ENCODE measurements at places on chromosomes 1 and 21.
A peak's percentile ranks its signal among the peaks of the same experiment; 100 is the strongest.

DNA sequence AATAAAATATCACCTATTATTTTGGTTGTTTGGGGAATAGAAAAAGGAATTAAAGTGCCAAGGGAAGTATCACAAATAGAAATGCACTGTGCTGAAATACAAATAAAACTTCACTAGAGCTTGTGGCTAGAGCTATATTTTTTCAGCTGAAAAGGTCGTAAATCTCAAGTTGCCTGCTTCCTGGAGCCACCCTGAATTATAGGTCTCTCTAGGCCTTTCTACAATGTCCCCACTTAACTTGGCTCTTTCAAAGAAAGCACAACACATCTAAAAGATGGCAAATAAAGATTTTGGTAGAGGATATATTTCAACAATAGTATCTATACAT is 5.0 kb upstream of the RNF2 start:
- DNase-seq = no peak

- no peak for DNase-seq
These were observed 47.9 kb upstream of the RUNX1 start for GRCh38 chr21:35096959-35097358.

GRCh38 chr1:3762151-3762872 is 10.1 kb downstream of the CCDC27 start:
- no peak for DNase-seq

DNA sequence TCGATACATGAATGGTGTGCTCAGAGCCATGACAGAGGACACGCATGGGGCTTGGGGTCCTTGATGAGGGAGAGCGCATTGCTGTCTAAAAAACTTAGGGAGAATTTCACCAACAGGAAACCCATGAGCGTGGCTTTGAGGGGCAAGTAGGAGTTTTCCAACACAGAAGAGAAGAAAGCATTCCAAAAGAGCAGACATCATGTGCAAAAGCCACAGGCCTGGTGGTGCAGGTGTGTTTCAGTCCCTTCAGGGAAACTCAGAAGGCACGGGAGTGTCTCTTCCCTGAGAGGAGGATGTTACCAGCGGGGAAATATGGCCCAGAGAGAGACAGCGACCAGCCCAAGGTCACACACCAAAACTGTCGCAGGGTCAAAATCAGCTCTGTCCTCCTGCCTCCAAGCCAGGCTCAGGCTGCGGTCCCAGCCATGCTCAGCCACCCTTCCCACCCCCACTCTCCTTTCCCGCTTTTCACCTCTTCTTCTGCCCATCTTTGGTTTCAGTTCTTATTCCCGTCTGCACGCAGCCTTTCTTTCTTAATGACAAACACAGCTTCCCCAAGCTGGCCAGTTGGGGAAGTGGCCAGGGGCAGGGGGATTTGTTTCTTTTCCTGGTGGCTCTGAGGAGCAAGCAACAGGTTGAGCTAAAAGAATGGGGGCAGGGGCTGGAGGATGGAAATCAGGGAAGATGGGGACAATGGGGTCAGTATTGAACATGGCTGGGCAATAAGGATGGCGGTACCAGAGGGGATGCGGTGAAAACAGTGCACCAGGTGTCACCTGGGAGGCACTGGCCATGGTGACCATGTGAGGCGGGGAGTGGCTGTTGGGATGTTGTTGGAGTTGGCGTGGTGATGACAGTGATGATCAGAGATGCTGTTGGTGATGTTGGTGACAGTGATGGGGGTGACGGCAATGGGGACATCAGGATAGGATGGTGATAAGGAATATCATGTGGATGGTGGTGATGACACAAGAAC is 10.3 kb downstream of the LAPTM5 start:
- DNase-seq = no peak

- DNase-seq = no peak
These were observed 105.9 kb upstream of the SLC45A1 start for GRCh38 chr1:8211883-8212579.

DNA sequence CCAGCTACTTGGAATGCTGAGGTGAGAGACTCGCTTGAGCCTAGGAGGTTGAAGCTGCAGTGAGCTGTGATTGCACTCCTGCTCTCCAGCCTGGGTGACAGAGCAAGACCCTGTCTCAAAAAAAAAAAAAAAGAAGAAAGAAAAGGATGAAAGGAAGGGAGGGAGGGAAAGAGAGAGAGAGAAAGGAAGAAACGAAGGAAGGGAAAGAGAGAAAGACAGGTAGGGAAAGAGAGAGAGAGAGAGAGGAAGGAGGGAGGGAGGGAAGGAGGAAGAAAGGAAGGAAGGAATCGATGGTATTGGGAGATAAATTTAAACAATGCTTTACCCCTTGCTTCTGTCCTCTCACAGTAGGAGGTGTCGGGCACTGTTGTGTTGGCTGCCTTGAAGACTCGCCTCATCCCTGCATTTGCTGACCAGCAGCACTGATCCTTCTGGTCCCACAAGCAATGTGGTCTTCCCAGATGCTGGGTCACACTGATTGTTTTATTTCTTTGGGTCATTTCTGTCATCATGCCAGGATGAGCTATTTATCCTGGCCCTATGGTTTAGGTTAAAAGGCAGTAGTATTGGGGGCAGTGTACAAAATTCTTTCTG is 30.9 kb downstream of the GPR137B start:
- DNase-seq = no peak

- no peak for DNase-seq
These were observed 13.3 kb upstream of the CASQ2 start for GRCh38 chr1:115781851-115782250.

- no peak for DNase-seq
These were observed 8.0 kb upstream of the EIF2B3 start for GRCh38 chr1:44994309-44994898.

DNA sequence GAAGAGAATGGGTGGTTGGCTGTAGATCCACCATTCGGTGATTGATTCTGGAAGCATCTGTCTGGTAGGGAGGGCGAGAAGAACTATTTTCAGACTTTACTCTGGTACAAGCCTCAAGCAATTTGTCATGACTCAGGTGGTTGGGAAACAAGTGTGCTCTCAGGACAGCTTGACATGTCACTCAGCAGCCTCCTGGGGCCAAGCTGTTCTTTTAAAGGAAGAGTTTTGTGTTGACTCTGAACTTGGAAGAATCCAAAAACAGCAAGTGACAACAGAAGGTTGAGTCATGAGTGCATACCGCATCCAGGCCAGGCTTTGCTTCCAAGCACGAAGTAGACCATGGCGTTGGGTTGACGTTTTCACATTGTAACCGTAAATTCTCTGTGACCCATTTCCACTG is 65.9 kb downstream of the CLIC6 start:
- no peak for DNase-seq

GRCh38 chr1:162219461-162219860 is 150.0 kb downstream of the NOS1AP start:
- DNase-seq = no peak

DNA sequence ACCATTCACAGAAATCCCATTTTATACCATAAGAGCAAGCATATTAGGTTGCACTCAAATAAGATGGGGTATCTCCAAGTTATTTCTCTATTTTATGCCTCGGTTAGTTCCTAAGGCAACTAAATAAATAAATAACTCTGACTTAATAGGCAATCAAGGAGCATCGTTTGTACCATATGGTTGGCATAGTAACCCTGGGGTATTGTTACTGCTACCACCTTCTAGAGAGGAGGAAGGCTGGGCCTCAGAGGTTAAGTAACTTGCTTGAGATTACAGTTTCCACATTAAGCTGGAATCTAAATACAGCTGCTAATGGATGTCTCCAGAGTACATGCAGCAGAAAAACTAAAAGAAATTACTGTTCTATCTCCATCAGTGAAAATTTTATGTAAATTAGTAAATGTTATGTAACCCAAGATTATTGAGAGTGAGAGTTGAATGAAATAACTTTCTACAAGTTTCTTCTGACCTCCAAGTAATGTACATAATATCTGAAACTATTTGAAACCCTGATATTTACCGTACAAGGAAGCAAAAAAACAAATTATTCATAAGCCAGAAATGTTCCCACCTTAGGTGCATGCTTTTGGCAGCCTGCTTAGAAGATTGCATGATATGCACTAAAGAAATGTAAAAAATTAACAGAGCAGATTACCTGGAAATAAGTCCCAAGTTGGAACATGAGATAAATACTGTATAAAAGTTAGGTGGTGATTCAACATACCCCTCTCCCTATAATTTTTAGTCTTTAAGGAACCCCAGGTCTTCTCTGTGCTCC is 127.0 kb downstream of the CRB1 start:
- DNase-seq = no peak

- no peak for DNase-seq
These were observed 27.5 kb downstream of the HUNK start for GRCh38 chr21:31900121-31900895.

- DNase-seq = peak; percentile 25
These were observed 1.6 kb upstream of the KLHDC9 start for GRCh38 chr1:161096530-161096929.

DNA sequence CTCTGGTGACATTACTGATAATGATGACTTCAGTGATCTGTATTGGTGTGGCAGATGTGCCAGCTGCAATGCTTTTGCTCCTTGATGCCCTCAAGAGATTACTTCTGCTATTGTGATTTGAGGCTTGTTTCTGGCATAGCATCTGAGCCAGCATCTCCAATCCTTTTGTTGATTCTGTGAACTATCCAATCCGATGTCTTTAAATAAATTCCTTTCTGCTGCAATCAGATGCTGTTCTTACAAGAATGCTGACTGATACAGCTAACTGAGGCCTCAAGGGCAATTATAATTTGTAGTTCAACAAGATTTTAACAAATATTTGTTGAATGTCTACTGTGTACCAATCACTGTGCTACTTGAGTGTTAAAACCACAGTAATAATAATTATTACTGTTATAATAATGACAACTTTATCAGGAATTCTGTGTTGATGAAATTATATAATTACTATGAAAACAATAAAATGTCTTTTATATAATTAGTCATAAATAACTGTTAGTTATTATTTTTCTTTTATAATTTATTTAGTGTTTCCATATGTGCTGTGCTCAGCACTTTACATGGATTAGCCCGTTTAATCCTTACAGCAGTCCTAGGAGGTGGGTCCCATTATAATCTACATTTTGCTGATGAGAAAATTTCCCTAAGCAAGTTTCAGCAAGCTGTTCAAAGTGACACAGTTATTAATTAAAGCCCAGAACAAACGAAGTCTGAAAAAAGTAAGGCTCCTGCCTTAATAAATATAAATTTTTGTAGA is 308.2 kb downstream of the BRINP3 start:
- DNase-seq = no peak

DNA sequence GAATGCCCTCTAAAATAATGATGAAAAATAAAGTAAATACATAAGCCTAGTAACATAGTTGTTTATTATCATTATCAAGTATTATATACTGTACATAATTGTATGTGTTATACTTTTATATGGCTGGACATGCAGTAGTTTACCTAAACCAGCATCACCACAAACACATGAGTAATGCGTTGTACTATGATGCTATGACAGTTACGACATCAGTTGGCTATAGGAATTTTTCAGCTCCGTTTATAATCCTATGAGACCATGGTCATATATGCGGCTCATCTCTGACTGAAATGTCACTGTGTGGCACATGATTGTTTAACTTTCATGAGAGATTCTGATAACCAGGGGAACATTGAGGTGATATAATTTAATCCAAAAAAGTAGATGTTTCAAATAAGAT is 352.1 kb downstream of the ST6GALNAC3 start:
- DNase-seq = no peak

- no peak for DNase-seq
These were observed 214.2 kb upstream of the FOXD3 start for GRCh38 chr1:63108206-63108605.

DNA sequence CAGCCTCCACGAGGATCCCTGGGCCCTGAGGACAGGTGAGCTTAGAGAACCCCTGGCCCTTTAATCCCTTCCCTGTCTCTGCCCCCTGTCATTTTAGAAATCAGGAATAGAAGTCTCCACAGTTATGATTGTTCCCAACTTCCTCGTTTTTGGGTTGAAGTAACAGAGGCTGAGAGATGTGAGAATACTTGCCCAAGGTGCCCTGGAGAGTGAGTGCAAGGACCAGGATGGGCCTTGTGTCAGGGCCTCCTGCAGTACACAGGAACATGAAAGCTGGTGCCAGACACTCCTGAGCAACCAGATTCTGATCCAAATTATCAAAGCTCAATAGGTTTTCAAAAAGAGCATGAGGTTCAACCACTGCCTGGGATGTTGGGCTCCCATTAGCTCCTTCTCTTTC is 10.1 kb downstream of the HLX start:
- no peak for DNase-seq

DNA sequence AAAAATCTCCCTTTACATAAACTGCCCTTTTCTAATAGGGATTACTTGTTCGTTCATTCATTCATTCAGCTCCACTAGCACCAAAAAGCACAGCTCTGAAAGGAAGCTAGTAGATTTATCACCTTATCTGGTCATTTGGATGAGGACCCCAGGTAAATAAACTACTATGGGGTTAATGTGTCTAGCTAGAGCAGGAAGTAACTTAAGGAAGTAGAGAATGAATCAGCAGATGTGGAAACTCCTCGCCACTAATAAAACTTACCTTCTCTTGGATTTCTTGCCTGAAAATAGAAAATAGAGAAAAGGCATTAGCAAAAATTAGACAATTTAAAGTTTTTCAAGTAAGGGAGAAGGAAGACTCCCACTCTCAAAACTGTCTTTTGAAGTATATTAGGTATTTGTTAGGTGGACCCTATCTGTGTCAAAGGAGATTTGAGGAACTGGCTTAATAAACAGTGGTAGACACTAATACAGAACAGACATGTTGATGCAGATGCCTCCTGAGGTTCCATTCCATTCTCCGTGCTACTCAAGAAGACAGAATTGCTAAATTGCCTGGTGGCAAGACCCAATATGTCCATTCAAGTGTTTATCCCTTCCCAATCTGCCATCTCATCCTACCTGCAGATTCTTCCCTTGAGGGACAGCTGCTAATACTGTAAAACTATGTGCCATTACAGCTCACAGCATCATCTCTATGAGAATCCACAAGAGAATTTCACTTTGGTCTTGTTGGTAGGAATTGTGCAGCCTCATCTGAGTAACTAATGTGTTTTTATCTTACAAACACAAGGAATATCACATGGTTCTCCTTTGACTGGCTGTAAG is 14.9 kb downstream of the SELL start:
- no peak for DNase-seq

DNA sequence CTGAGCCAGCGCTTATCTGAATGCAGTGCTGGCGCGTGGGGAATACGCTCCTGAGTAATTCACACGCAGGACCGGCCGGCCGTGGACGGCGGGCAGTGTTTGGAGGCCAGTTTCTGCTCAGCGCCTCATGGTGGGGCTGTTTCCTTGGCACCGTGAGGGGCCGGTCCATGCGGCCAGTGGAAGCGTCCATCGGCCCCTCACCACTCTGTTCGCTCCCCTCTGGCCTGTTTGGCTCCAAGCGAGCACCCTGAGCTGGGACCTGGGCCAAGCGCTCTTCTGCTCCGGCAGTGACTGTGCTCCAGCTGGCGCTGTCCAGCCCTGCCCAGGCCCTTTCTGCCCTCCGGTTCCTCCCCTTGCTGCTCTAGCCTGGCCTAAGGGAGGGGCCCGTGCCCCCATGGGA is 16.3 kb upstream of the PLCH2 start:
- no peak for DNase-seq

- DNase-seq = no peak
These were observed 290.4 kb downstream of the KCNT2 start for GRCh38 chr1:196317535-196318522.
